ENCODE measurements at places on chromosomes 7 and 10.

- DNase-seq, result no peak
These were observed 548.3 kb downstream of the SORCS3 start for GRCh38 chr10:105189463-105189800.

- no peak for DNase-seq
These were observed 102.4 kb downstream of the KAT6B start for GRCh38 chr10:74928742-74929191.

- DNase-seq, result no peak
These were observed 103.1 kb upstream of the RPA3 start for GRCh38 chr7:7821517-7821916.

DNA sequence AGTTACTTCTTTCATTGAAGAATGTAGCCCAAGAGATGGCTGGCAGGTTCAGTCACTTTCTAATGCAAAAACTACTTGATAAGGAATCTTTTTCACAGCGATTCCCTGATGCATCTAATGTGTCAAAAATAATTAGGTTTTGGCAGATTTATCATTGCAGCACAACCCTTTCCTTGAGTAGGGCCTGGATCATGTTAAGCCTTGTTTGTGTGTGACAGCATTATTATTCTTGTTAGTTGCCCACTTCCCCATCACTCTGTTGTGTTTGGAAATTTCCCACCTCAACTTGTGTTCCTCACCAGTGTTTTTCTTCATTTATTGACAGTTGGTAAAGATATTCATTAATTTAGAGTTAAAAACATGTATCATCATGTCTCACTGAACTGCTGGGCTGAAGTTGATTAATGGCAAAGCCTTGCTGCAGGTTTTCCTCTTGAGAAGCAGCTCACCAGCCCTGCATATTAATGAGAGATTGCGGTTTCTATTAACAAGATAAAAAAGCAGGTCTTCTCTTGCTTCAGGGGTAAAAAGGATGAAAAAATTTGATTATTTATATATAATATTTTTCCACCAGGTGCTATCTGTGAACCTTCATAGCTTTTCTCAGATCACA lies 233.3 kb upstream of the MDFIC start:
- no peak for DNase-seq

DNA sequence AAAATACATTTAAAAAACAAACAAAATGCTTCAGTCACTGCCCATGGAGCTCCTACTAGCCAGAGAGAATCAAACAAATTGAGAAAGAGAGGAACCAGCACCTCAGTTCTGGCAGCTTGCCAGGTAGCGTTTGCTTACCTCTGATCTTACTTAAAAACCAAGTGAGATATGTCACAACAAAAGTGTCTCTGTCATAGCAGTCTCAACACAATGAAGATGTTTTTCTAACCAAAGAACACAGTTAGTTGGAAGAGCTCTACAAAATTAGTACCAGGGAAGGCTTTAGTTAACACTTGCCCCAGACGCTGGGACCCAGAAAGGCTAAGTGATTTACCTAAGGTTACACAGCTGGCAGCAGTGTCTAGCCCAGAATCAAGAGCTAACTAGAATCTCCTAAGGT lies 3.4 kb downstream of the DOCK4 start:
- DNase-seq, result no peak

DNA sequence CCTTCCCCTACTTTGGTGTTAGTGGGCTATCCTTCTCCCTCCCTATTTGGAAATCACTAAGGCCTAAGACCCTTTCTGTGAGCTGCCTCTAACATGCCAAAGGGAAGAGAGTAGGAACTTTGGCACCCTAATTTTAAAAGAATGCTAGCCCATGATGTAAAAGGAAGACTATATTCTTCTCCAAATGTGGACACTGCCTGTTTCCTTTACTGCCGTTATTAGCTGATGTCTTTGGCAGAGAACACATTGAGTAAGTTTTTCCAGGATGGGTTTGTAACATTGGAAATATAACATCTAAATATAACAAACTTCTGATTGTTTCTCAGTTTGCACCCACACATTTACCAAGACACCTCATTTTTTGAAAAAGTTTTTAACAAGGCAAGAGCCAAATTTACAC lies 56.9 kb upstream of the TNKS2 start:
- no peak for DNase-seq

GRCh38 chr10:95741807-95742467 lies 14.0 kb upstream of the ENTPD1 start:
- no peak for DNase-seq

- DNase-seq, result no peak
These were observed 7.3 kb upstream of the FEZF1 start for GRCh38 chr7:122311734-122312450.

DNA sequence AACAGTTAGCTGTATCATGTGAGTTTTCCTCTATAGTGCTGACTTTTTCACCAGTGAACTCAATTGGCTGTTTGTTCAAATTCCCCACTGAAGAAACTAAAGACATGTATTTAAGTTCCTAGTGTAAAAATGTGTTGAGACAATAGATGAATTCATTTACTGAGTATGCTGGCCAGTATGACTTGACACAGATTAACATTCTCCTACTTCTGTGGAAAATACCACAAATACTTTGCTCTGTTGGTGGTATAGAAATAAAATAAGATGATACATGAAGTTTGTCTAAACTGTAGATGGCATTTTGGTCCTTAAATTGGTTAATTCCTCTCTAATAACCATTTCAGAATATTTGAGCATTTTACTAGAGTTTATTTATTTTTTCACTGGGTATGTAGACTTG lies 227.7 kb upstream of the TEX47 start:
- no peak for DNase-seq

DNA sequence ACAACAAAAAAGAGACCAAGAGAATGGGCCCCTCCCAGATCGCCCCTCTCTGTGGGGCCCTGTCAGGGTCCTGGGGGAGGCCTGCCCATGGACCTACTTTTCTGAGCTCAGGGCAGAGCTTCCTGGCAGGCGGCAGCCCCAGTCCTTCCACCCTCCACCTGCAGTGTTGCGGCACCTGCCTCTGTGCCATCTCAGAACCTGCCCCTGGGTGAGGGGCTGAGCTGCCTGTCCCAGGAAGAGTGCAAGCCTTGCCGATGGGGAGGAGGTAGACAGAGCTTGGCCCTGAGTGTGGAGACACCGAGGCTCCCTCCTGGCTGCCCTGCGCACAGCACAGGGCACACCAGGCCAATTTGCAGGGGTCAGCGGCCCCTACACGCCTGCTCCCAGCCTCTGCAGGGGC lies 67.5 kb downstream of the UNCX start:
- no peak for DNase-seq

- no peak for DNase-seq
These were observed 61.4 kb upstream of the STEAP1B start for GRCh38 chr7:22561321-22561811.

GRCh38 chr10:35438718-35439571 lies 102.6 kb downstream of the CCNY start:
- no peak for DNase-seq

DNA sequence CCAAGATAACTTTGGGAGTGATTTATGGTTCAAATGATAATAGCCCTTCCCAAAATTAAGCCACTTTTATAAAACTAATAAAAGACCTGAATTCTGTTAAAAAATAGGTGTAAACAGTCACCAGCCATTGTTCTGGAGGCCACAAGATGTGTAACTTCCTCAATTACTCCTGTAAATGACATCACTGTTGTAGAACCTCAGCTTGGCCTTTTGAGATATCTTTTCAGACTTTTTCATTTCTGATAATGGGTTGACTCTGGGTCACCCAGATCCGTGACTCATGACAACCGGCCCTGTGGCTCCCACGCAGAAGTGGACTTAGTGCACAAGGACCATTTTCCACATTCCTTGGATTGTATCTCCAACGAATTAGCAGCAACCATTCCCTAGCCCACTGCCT lies 106.6 kb downstream of the DKK1 start:
- DNase-seq, result no peak

DNA sequence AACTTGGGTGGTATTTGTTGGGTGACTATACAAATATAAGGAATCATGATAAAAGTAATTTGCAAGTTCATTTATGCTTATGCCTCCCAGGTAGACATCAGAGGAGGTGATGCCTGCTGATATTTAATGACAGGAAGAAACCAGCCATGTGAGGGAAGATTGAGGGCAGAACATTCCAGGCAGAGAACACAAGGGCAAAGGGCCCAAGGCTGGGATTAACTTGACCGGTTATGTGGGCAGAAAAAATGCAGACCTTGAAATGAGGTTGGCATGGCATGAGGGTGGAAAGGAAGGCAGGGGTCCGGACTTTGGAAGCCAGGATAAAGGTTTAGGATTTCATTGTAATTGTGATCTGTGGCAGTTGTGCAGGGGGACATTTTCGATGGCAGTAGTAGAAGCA lies 68.0 kb upstream of the MTPN start:
- no peak for DNase-seq

DNA sequence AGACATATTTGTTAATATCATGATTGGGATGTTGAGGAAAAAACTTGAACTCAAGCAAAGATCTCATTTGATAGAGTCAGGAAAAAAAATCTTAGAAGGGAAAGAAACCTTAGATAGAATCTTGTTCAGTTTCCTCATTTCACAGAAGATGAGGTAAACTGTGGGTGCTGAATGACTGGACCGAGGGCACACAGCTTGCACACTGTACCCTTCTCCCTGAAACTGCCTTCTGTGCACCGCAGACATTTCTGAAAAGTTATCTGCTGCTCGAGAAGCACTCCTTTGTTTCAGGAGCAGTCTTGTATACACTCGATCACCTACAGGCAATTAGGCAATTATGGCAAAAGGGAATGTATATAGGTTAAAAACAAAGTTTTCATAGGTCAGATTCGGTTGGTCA lies 167.4 kb downstream of the SKAP2 start:
- DNase-seq, result no peak

GRCh38 chr10:70799124-70799523 lies 13.9 kb upstream of the TBATA start:
- no peak for DNase-seq

DNA sequence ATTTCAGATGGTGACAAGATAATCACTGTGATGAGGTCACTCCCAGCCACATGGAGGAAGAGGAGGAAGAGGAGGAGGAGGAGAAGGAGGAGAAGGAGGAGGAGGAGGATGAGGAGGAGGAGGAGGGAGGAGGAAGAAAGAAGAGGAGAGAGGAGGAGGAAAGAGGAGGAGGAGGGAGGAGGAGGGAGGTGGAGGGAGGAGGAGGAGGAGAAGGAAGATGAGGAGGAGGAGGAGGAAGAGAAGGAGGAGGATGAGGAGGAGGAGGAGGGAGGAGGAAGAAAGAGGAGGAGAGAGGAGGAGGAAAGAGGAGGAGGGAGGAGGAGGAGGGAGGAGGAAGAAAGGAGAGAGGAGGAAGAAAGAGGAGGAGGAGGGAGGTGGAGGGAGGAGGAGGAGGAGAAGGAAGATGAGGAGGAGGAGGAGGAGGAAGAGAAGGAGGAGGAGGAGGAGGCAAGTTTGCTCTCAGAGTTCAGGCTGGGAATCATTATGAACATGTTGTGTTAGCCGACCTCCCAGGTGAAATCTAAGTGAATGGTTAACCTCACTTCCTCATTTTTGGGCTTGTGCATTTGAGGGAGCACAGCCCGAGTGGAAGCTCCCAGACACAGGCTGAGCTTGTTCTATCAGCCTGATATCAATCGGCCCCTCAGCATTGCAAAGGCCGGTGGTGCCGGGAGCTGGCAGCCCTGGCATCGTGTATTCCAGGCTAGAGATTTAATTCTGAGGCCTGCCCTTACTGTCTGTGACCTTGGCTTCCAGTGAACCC lies 236.2 kb upstream of the PITRM1 start:
- no peak for DNase-seq

DNA sequence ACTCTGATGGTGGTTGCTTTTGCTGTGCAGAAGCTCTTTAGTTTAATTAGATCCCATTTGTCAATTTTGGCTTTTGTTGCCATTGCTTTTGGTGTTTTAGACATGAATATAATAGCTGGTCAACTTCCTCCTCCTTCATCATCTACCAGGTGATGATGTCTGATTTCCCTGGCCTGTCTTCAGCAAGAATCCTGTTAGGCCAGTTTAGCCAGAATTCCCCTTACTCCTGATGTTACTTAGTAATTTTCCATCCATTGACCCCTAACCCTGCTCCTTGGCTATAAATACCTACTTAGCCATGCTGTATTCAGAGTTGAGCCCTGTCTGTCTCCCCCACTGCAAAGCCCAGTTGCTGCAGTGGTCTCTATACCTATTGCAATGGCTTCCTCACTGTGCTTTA lies 91.4 kb downstream of the ZNF777 start:
- DNase-seq, result no peak

- no peak for DNase-seq
These were observed 49.4 kb upstream of the OPALIN start for GRCh38 chr10:96408201-96408600.

GRCh38 chr7:27739301-27739908 lies 557 bp upstream of the TAX1BP1 start:
- DNase-seq, result no peak

GRCh38 chr10:92014620-92015019 lies 91.0 kb downstream of the BTAF1 start:
- DNase-seq, result no peak

DNA sequence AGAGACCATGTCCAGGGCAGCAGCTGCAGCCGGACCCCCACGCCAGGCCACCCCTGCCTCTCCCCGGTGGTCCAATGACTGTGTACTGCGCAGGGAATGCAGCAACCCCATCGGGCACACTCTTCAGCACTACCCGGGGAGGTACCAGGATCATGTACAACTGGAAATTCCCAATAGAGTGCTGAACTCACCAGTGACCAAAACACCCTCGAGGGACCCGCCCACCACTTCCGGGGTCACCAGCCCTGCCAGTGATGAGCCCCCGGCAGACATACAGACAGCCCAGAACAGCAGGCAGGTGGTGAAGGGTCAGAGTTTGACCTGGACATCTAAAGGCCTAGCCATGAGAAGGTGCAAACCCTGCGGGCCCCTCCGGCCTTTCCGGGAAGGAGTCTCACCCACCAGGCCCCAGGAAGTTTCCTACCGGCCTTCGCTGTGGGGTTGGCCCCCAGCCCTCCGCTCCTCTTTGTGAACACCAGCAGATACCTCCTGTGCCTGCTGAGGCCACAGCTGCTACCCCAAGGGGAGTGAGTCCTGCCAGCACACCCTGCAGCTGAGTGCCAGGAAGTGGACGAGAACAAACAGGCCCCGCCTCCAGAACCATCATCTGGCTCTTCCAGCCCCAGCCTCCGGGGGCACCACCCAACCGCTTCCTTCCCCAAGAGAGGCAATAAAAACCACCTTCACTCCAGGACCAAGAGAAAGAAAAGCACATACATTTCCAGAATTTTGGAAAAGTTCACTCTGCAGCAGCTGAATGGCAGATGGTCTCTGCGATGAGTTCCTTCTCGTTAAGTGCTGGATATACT lies 5.0 kb upstream of the ANKRD61 start:
- no peak for DNase-seq

GRCh38 chr10:102714621-102715455 lies at the start of gene SFXN2:
Gene SFXN2 (plus strand): TSS chr10:102714636. CDS start chr10:102726637, 12,001 bp downstream.
- peak; percentile 50 for DNase-seq

DNA sequence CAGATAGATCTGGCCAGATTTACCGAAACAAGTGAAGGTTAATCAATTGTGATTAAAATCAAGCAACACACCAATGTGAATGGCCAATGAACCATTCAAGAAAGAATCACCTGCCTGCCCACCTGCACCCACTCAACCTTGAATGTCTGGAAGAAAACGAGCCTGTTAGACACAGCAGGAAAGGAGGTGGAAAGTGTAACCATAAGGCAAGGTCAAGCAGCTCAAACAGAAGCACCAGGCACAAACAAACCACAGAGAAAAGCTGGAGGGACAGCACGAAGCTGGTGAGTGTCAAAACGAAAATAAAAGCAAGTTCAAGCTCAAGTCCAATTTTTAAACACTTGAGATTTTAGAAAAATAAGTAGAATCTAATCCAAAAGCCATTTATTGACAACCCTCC lies 64.9 kb downstream of the STEAP1B start:
- DNase-seq, result no peak
